ENCODE measurements at places on chromosomes 5 and 9.
A peak's percentile ranks its signal among the peaks of the same experiment; 100 is the strongest.

GRCh38 chr9:110188991-110189390 is 19.0 kb downstream of the C9orf152 start:
- no peak for DNase-seq

DNA sequence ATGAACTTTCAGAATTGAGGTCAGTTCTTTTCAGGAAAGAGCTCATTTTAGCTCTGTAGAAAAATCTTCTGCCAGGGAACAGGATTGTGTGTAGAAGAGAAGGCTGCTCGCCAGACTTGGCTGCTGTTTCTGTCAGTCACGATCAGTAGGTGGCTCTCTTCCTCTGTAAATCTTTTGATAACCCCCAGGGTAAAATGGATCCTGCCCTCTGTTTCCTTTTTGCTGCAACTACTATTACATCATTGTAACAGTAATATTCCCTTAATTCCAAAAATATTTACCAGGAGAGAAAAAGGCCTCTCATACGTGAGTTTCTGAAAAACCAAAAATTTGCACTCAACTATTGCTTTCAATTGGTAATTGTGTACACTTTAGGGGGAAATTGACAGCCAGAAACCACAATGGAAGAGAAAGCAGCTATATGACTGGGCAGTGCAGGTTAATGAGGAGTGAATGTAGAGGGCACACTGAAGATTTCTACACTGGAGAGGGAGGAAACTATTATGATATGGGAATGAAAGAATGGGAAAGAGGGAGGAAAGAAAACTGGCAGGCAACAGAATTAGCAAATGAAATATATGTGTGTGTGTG is 12.3 kb downstream of the IFNA21 start:
- DNase-seq = peak; percentile 12

- no peak for DNase-seq
Observed at GRCh38 chr5:74638544-74638969, 2.0 kb downstream of the ENC1 start.

- no peak for DNase-seq
Observed at GRCh38 chr5:145971108-145971507, 34.7 kb downstream of the SH3RF2 start.

- no peak for DNase-seq
Observed at GRCh38 chr9:130138791-130139190, 33.4 kb upstream of the NCS1 start.

GRCh38 chr5:55421074-55421529 is 113.3 kb downstream of the MTREX start:
- DNase-seq = no peak

DNA sequence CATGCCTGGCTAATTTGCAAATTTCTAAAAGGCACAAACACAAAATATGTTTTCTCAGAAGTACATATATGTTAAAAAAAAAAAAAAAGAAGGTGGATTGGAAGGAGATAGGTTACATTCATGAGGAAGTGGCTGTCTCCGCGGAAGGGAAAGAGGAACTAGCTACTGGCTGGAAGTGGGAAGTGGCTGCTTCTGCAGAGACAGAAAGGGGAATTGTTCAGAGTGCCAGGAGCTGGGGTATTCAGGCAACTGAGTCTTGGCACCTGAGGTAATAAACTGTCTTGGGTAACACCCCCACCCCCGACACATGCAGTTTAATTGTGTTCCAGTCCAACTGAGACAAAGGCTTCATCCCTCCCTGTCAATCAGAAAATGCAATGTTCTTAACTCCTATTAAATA is 45.6 kb downstream of the S1PR3 start:
- no peak for DNase-seq

DNA sequence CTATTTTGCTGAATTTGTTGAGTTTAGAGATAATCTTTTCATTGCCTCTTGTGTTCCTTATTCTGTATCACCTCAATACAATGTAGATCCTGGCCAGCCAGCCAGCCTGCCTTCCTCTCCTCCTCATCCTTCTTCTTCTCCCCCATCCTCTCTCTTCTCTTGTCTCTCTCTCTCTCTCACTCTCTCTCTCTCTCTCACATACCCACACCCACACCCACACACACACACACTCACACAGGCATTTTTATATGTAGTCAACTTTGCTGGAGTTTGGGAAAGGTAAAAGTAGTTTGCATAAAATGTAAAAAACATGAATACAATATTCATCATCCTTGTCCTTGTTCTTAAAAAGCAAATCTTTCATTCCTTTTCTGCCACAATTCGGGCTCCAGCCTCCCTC is 60.5 kb downstream of the ZFAND5 start:
- no peak for DNase-seq

DNA sequence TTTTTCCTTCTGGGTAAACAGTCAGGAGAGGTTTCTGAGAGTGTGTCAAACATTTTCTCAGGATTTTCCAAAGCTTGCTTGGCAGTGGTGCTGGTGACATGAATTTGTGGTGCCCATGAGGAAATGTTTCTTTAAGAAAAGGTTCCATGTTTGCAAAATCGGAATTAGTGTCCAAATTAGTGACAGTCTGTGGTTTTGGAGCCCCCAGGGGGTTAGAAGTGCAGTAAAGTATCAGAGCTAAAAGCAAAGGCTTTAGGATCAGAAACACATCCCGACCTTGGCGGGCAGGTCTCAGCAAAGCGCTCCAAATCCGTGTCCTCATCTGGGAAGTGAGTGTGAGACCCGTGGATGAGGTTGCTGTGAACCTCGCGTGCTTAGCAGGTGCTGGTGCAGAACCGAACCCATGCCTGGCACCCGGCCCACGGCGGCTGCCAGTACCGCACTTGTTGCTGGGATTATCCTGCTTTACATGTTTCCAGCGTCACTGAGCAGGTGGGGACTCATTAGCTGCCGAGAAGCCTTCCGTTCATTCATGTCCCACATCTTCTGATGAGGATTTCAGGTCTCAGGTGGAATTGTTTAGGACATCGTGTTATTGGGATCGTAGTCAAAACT is 70.8 kb upstream of the COL5A1 start:
- DNase-seq = no peak

DNA sequence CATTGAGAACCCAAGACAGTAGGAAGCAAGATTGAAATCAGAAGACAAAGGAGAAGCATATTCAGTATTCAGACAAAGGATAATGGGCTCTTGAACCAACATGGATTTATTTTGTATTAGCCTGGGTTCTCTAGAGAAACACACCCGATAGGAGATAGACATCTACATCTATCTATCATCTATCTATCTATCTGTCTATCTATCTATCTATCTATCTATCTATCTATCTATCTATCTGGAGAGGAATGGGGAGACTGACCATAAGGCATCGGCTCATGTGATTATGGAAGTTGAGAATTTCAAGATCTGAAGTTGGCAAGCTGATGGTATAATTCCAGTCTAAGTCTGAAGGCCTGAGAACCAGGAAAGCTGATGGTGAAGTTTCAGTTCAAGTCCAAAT is 13.4 kb downstream of the COX7C start:
- no peak for DNase-seq

DNA sequence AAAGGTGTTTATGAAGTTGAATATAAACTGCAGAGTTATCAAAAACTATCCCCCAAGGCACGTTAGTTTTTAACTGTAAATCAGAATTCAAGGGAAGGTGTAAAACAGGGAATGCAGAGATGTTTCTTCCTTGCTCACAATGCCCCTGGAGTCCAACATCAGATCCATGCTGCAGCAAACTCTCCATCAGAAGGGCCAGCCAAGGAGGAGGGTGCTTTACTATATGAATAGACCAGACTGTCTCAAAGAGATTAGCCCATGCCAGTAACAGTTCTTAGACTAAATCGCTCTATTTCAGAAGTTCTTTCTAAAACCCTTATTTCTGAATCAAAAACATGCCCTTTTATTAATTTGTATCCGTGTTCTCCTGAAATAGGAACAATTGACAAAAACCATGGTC is 362.8 kb upstream of the RPS23 start:
- DNase-seq = no peak

- DNase-seq = no peak
Observed at GRCh38 chr5:142998316-142999020, 228.3 kb downstream of the ARHGAP26 start.

DNA sequence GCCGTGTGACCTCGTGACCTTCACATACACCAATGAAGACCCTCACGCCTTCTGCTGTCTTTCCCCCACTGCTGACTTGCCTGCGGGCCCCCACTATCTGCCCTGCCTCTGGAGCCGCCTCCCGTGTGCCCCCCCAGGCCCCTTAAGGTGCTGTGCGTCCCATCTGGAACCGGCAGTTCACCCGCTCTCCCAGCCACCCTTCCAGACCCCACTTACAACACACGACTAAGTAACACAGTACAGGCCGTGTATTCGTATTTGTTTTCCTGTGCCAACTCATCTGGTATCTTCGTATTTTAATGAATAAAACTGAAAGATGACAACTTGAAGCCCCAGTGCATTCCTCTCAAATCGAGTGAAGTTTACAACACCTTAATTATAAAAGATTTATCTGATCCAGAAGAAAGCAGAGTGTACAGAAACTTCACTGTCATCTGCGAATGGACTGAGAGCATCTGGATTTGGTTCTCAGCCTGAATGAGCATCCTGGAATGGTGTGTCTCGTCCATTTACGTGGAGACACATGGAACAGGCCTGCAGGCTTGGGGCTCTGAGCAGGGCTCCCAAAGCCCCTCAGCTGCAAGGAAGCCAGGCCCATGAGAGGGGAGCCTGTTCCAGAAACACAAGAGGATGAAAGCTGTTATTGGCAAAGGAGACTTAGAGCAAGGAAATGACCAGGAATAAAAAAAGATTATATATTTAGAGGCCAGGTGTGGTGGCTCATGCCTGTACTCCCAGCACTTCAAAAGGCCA is 21.9 kb upstream of the TERT start:
- DNase-seq = no peak

DNA sequence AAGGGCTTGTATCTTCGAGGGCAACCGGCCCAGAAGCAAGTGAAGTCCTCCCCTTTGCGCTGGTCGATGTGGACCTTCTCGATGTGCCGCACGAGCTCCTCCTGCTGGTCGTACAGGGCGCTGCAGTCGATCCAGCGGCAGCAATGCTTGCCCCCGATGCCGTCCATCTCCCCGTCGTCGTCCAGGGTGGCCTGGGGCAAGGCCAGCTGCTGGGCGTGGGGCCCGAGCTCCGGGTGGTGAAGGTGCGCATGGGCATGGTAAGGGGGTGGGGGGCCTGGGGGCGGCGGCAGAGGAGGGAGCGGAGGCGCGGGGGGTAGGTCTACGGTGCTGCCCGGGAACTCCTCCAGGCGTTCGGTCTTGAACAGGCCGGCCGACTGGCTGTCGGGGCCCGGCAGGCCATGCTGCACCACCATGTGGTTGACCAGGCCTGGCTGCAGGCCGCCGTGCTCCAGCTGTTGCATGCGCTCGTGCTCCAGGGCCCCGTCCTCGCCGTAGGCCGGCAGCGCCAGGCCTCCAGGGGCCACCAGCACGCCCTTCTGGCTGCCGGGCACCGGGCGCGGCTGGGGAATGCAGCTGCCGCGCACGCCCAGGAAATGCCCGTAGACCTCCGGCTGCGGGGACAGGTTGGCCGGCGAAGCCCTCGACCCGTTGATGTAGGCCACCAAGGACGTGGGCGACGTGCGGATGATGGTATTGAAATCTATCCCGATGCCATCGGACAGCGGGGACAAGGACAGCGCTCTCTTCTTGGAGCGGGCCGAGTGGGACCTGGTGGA is 181.8 kb downstream of the GLIS3 start:
- DNase-seq = no peak

DNA sequence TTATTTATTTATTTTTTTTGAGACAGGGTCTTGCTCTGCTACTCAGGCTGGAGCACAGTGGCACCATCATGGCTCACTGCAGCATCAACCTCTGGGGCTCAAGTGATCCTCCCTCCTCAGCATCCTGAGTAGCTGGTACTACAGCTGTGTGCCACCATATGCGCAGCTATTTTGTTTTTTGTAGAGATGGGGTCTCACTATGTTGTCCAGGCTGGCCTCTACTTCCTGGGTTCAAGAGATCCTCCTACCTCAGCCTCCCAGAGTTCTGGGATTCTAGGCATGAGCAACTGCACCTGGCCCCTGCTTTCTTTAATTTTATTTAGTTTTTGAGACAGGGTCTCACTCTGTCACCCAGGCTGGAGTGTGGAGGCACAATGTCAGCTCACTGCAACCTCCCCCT is 19.5 kb upstream of the ZDHHC12 start:
- DNase-seq = no peak

DNA sequence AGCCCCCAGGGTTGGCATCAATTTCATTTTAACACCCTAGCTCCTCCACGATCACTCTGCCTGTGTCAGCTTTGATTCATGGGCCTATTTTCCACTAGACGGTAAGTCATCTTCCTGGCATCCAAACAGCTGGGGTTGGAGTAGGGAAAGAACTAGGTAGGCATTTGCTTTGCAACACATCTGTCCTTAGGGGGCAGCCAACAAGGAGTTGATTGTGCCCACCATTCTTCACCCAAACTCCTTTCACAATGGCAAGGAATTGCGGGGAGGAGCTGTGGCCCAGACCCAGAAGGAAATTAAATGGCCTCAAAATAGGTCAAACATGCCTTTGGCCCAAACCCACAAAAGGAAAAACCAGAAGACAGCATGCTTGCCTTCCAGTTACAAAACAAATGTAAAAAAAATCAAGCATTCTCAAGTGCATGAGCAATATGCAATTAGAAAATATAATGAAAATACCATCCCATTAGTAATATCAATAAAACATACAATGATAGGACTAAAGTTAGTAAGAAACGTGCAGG is 71.8 kb downstream of the NRG2 start:
- no peak for DNase-seq

- DNase-seq = no peak
Observed at GRCh38 chr9:11755951-11756350, 937.2 kb upstream of the TYRP1 start.

- no peak for DNase-seq
Observed at GRCh38 chr5:132273631-132274030, 16.1 kb downstream of the PDLIM4 start.

- DNase-seq = no peak
Observed at GRCh38 chr5:173413471-173413982, 85.3 kb upstream of the STC2 start.

- no peak for DNase-seq
Observed at GRCh38 chr5:147635882-147636728, 126.2 kb upstream of the DPYSL3 start.

DNA sequence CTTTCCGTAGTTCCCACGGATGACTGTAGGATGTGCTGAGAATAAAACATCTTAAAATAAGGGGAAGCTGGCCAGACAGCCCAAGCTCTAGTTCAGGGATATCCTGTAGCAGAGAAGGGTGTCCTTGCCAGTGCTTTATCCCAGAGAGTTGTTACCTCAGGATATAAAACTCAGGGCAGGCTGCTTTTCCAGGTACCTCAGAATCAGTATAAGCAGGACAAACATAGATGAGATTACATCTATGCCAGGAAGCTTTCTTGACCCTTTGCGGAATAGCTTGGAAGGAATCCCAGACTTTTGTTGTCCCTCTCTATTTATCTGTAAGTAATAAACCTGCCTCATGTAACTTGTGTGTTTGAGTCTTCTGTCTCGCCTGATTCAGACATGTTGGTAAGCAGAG is 565.7 kb downstream of the PRDM9 start:
- DNase-seq = no peak

Measured in H54 (cell line).